Stimulated activated naive CD4-positive, alpha-beta T cell treated with Interleukin-2 at 50 U/mL for 16 hours (primary cell): ENCODE measurements at places on chromosomes 3 and 15.

GRCh38 chr3:11613851-11614487 is 29.7 kb downstream of the VGLL4 start:
- no peak for DNase-seq

DNA sequence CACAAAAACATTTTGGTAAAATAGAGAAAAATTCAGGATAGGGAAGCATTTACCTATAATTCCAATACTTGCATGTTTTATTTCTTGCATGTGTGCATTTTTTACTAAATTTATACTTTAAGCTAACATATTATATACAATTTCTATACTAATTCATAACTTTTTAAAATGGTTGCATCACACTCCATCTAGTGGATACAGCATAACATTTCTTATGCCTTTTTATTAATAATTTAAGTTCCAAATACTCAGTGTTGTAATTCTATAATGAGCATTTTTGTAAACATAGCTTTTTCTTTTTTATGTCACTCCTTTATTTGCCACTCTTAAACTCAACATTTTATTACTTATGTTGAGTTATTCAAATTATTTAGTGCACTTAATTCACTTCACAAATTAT is 477.7 kb downstream of the ZBBX start:
- DNase-seq = no peak

DNA sequence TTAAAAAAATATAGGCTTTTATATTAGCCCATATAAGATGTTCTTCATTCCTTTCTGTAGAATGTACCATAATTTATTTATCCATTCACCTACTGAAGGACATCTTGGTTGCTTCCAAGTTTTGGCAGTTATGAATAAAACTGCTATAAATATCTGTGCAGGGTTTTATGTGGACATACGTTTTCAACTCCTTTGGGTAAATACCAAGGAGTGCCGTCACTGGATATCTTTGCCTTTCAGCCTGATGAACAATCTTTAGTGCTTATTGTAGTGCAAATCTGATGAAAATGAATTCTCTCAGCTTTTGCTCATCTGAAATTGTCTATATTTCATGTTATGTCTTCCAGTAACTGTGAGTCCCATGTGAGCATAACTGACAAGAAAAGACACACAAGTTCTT is 26.6 kb upstream of the BLM start:
- no peak for DNase-seq

GRCh38 chr3:193912621-193913178 is 223.2 kb upstream of the HES1 start:
- DNase-seq = no peak

DNA sequence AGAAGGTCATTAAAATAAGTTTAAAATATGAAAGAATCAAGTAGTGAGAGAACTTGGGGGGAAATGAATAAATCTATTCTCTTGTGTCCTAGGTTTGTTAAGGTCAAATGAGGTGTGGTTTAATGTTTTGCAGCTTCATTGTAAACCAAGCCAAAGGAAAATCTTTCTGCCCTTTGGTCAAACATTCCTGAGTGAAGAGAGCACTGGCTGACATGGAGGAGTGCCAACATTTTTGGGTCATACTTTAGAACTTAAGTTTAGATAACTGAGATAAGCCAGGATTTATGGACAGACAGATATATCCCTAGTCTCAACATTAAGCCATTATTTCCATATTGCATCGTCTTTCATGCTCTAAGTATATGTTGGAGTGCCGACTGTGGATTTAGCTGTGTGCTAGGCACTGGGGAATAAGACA is 66.4 kb downstream of the PTPRG start:
- no peak for DNase-seq

GRCh38 chr3:153110041-153110440 is 52.0 kb upstream of the RAP2B start:
- no peak for DNase-seq

DNA sequence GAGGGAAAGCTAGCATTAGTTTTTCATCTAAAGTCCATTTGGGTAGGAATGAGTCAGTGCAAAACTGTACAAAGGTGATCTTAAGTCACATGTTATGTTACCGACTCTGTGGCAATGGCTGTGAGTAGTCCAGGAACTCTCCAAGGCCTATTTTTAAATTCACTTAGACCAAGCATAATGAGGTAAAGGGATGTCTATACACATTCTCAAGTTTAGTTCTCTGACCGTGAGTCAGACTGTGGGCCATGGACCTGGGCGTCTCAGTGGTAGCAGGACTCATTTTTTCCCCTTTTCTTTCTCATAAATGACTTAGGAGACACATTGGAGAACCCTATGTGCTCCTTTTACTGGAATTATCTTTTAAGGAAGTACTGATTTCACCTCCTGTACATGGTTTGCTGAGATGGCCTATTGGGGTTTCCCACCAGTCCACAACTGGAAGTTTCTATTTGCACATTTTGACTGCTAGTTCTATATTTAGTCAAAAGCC is 488.7 kb upstream of the TPRG1 start:
- peak; percentile 2 for DNase-seq

- no peak for DNase-seq
Observed at GRCh38 chr3:3618623-3619022, 180.6 kb upstream of the LRRN1 start.

DNA sequence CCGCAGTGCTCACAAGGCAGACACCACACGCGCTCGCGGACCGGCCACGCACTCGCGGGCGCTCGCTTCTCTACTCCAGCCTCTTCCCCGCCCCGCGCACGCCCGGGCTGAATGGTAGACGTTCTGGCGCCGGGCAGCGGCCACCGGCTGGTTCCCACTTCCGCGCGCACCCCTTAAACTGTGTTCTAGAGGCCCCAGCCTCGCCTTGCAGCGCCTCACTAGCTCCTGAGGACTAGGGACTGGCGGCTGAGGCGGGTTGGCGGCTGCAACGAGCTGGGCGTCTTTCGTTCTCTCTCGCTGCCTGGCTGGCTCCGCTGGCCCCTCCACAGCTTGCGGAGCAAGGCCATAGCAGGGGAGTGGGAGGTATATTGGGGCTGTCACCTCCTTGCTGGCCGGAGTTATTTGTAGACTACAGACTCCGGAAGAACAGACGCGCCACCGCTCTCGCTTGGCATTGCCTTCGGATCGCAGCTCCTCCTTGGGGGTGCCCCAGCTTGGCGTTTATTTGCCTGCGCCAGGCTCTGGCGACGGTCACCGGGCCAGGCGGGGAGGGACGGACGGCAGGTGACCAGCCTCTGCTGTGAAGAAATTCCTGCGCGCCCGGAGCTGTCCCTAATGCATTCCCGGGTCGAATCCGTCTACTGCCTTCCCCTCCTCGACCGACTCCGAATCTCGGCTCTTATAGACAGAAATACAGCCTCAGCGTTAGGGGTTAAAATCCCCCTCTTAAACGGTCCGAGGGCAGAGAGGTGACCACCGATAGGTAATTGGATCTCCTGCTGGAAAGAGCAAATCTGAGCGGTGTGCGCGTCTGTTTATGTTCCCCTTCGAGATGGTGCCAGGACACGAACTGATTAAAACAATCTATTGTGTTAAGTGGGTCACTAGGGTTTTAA is 1.3 kb downstream of the GREM1 start:
- no peak for DNase-seq

GRCh38 chr3:13852638-13853009 is 27.2 kb downstream of the WNT7A start:
- DNase-seq = no peak

DNA sequence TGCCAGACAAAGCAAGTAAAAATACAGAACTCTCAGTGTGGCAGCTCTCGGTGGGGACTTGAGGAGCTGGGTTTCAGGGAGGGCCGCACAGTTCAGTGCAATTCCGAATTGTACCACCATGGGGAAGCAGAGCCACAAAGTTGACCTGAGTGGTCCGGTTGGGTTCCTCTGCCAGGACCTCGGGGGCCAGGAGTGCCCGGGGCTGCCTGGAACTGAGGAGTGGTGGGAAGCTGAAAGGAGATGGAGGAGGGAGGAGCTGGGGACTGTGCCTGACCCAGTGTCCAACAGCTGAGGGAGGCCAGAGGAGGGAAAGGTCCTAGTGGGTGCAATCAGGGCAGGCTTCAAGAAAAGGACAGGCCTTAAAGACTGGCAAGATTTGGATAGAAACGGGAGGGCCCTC is 32.2 kb upstream of the TRH start:
- DNase-seq = no peak

DNA sequence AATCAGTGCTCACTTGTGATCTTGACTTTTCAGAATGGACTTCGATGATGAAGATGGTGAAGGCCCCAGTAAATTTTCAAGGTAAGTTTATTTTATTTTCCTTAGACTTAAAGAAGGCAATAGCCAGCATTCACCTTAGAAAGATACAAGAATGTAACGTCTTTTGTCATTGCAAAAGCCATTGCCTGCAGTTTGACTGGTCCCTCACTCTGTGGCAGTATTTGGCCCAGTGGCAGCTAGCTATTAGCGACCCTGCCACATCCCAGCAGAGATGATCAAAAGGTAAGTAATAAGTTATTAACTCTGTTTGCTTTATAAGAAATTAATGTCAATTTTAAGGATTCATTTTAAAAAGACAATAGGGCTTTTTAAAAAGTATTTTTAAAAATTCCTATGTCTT is 53.7 kb downstream of the ARNT2 start:
- DNase-seq = no peak

DNA sequence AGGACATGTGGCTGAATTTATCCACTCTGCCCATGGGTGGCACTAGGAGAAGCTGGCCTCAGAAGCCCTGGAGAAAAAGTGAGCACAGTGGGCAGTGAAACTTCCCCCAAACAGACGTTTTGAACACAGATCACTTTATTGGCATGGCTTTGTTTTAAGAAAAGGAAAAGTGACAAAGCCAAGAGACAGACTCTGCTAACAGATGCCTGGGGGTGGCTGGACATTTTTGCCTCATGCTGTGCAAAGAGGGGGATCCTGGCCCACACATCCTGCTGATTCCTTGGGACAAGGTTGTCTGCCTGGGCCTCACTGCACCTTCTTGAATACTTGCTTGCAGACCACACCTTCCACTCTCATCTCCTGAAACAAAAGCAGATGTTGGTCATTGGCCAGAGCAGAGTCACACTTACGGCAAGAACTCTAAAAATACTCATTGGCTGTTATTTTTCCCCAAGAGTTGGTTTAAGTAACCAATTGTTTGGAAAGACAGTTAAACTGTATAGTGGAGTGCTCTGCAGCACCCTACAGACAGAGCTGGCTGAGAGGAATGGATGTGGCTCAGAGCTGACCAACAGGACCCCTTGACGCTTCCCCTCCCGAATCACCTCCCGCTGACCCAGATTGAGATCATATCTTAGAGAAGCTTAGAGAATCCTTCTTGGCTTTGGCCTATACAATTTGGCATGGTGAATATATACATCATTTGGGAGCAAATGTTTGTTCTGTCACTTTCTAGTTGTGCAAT is 22.0 kb downstream of the RBP1 start:
- no peak for DNase-seq

DNA sequence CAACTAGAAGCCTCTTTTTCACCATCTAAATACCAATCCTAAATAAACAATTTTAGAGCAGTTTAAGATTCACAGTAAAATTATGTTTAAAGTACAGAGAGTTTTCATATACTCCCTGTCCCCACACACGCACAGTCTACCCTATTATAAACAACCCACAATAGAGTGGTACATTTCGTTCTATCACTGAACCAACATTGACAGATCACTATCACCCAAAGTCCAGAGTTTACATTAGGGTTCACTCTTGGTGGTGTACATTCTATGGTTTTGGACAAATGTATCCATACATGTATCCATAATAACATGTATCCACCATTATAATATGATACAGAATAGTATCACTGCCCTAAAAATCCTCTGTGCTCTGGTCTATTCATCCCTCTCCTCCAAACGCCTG is 89.0 kb downstream of the MLH1 start:
- no peak for DNase-seq

DNA sequence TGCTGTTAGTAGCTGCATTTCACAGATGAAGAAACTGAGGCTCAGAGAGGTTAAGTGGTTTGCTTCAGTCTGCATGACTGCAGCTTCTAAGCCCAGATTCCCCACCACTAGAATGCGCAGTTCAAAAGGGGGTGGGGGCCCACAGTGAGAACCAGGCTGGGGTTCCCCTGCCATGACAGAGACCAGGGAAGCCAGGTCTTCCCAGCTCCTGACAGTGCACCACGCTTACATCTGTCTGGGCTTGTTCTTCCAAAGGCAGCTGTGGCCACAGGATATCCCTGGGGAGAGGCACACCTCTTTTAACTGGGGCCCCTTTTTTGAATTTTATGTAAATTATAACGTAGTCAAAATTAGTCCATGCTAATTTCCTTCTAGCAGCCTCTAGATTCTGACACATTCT is 5.3 kb downstream of the PLEKHO2 start:
- no peak for DNase-seq

- DNase-seq = no peak
Observed at GRCh38 chr15:91118817-91119590, 18.9 kb downstream of the SV2B start.

GRCh38 chr3:122635789-122636188 is 44.9 kb upstream of the PARP14 start:
- no peak for DNase-seq

DNA sequence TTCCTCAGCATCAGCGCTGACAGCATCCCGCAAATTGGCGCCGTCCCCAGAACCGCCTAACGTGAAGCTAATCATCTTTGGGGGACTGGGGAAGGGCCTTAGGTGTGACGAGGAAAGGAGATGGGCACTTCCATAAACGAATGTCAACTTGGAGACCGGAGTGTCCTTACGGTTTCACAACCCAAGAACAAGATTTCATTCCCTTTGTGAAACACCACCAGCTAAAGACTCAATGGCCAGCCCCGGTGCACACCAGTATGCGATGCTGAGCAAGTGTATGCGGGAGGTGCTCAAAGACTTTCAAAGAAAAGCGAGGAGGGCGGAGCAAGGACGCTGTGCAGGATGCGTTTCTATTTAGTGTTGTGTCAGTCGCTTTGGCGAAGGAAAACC is 759 bp upstream of the TTBK2 start:
- peak; percentile 33 for DNase-seq

GRCh38 chr3:140238646-140239314 is 303.8 kb downstream of the CLSTN2 start:
- no peak for DNase-seq

GRCh38 chr3:160941885-160942494 is 163.2 kb downstream of the B3GALNT1 start:
- DNase-seq = no peak
